Stimulated activated CD8-positive, alpha-beta memory T cell treated with anti-CD3 and anti-CD28 coated beads, Interleukin-4, amount 100 ng/mL, for 1 hour (primary cell): ENCODE measurements at places on chromosomes 2 and 18.

DNA sequence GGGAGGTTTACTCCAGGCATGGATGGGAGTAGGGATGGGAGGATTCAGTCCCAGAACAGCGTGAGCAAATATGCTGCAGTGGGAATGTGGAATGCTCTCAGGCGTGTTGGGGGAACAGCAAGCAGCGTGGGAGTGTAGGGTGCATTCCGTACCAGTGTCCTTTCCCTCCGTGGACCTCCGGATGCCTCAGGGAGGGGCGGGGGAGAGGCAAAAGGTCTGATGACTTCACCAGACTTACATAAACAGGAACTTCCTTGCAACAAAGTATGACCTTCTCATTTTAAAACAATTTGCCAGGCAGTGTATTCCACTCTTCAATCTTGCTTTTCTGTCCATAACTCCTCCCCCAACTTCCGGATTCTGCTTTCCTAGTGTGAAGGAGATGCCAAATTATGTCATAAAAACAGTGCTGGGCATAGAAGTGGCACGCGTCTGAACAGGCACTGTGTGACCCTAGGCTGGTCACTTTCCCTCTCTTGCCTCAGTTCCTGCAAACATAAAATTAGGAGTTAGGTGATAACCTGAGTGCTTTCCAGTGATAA is 36.9 kb downstream of the RPL37A start:
- no peak for DNase-seq

- DNase-seq, result no peak
Observed at GRCh38 chr2:236273126-236273525, 8.9 kb upstream of the ASB18 start.

DNA sequence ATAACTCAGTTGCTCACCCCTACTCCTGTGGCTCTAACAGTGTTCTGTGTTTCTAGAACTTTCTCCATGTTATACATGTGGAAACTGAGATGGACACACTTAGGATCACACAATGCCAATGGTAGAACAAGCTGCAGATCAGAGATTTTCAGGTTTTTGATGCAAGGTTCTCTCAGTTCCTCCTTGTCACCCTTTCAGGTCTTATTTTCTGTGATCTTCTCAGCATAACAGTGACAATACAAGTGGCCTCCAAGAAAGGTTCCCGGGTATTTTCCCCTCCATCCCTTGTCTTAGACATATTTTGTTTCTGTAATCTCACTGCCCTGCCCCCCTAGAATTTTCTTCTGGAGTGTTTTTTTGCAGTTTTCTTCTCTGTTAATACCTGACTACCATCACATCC is 6.2 kb upstream of the MGAT5 start:
- DNase-seq, result no peak

- DNase-seq, result no peak
Observed at GRCh38 chr2:158204741-158205165, 103.1 kb downstream of the UPP2 start.

DNA sequence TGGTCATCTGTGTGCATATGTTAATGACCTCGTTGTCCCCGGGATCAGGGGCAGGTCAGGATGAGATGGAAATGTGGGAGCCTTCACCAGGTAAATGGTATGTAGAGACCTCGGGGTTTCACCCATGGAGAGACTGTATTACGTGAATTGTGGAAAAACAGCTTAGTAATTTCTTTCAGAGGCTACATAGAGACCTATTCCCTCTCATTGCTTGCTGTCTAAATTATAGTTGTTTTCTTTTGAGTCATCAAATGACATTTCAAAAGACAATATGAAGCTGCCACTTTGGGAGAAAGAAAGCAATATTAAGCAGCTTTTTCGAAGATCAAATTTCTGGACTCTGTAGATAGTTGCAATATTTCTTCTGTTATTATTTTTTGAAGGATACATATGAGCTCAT is 20.4 kb downstream of the ADAM23 start:
- no peak for DNase-seq

DNA sequence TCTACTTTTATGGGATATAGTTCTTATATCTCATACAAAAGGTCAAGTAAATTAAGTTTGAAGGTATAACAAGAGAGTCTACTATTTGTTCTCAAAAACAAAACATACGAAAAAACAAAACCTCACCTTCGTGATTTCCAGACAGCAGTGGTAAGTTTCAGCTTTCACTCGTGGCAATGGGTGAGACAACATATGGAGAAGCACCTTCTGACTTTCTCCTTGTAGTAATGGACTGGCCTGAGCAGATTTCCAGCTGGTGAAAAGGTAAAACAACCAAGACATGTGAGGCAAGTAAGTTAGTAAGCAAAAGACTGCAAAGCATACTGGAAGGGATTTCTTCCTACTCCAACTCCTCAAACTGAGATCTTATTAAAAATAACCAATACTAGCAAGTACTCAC is 39.6 kb downstream of the RTTN start:
- no peak for DNase-seq

DNA sequence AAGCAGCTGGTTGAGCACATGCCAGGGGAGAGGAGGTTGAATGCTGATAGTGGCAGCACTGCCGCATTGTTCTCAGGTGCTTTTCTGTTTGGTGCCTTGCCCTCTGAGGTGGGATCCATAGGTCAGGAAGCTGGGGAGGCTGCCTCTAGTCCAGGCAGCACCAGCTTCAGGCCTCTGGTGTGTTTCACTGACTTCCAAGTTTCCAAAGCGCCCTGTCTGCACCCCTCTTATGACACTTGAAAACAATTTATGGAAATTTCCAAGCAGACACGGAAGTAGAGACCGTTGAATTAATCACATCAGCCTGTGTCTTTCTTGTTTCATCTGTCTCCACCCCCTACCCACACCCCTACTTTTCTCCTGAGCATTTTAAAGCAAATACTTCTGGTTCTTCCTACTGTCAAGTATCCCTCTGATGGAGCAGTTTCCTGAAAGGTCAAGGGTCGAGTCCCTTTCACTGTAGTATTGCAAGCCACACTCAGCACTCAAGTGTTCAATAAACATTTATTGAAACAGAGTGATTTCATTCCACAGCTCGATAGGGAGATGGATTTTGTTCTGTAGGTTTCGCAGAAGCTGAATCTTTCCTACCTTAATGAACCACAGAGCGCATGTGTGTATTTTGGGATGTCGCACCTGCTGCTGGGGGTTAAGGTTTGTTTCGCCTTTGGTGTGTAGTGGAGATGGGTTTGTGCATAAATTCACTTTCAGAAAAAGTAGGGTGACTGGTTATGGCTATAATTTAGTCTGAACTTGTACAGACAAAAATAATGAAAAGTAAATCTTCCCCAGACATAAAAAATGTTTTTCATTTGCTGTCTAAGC is 21.4 kb downstream of the DGKD start:
- no peak for DNase-seq

DNA sequence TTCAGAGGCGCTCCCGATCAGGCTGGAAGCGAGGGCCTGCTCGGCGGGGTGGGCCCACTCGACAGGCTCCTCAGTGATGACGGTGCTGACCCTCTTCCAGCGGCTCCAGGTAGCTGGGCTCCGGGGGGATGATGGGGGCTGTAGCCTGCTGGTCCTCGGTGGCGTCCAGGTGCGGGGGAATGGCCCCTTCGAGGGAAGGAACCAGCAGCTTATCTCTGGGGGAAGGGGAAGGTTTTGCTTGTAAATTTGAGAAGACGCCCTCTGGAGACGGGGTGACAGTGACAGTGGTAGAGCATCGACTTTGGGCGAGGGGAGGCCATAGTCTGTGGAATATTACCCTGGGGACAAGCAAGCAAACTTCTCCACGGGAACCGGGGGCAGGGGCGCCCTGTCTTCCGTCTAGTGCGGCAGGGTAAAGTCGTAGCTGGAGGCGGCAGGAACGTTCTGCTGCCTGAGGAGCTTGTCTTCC is 891.9 kb upstream of the LRRTM1 start:
- DNase-seq, result no peak

GRCh38 chr2:198913394-198914152 is 544.2 kb downstream of the SATB2 start:
- DNase-seq, result no peak

DNA sequence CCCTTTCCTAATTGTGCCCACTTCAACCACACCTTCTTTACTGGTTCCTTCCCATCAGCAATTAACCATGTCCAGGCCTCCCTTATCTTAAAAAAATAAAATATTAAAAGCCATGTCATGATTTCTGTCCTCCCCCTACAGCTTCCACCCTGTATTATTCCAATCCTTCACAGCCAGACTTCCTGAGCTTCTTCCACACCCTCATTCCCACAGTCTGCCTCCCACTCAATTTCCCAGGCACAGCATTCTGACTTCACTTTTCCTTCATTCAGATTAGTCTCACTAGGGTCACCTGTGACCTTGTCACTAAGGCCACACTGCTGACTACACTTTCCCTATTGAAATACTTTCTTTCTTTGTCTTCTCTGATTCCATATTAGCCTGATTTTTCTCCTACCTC is 159.4 kb downstream of the DIS3L2 start:
- DNase-seq, result no peak

DNA sequence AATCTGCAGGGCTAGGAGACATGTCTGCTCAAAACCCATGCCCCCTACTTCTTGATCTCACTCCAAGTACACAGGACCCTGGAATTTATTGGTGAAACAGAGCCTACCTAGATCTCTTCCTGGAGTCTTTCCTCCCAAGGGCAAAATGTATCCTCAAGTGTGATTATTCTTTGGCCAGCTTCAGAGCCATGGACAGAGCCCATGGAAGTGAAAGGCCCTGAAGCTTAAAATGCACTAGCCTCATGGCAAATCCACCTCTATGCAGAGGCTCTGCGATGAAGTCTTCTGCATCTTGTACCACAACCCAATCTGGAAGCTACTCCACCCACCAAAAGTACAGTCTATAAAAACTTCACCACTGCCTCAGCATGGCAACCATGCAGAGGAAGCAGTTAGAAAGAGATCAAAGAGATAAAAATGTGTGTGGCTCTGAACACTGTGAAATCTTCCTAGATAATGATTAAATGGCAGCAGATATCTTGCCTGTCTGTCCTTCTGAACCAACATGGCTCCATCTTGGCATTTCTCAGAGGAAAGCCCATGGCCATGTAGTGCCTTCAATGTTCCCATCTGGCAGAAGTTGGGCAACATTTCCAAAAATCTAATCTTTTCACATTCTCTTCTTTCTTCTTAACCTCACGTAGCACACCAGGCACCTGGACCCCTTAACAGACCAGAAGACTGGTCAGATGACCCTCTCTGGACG is 142.9 kb upstream of the KLF7 start:
- no peak for DNase-seq

GRCh38 chr2:6831229-6831628 is 34.5 kb downstream of the CMPK2 start:
- no peak for DNase-seq

DNA sequence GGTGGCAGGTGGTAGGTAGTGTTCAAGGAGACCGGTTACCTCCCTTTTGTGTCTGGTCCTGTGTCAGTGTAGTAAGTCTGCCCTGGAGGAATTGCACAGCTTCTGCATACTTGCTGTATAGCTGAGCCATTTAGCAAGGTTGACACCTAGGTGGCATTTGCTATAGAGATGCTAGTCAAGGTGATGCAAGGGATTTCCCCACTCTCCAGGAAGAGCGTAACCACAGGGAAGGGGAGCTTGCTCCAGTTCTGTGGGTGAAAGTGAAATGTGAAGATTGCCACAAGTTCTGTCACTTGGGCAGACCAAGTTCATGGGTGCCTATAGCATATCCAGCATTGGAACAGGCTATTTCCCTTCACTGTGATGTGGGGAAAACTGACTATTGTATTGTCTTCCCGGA is 28.1 kb downstream of the NAT8 start:
- no peak for DNase-seq

- DNase-seq, result no peak
Observed at GRCh38 chr2:33304032-33304864, 172.2 kb upstream of the RASGRP3 start.

- DNase-seq, result no peak
Observed at GRCh38 chr2:205103699-205104098, 558.4 kb downstream of the PARD3B start.

DNA sequence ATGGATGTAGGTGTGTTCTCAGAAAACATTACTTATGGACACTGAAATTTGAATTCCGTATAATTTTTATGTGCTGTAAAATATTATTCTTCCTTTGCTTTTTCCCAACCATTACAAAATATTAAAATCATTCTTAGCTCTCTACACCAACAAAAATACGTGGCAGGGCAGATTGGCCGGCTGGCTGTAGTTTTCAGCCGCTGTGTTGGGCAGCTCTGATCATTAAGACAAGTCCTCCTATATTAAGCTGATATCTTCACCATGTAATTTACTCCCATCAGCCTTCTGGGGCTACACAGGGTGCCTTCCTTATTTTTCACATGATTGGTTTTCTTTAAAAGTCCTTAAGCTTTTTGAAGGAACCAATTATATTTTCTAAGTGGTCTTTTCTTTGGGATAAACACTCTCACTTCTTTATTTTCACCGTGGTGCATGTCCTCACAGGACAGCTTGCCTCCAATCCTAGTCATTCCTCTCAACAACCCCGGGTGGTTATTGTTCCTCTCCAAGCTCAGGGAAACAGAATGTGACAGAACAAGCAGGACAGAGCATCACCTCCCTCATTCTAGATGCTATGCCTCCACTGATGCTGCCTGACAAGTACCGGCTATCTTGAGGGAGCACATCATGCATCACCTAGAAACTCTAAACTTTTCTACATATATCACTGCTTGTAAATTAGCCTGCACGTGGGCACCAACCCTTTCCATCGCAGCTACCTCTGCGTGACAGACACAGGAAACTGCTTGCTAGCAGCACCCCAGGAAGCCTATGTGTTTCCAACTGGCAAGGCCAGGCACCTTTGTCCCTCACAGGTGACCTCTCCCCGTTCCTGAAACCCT is 362.3 kb downstream of the MYCN start:
- no peak for DNase-seq

- no peak for DNase-seq
Observed at GRCh38 chr2:33197198-33197938, 250.6 kb downstream of the LTBP1 start.

- no peak for DNase-seq
Observed at GRCh38 chr2:74530239-74531187, 780 bp downstream of the HTRA2 start.

- DNase-seq, result no peak
Observed at GRCh38 chr2:45180033-45180746, 170.9 kb upstream of the SIX2 start.

DNA sequence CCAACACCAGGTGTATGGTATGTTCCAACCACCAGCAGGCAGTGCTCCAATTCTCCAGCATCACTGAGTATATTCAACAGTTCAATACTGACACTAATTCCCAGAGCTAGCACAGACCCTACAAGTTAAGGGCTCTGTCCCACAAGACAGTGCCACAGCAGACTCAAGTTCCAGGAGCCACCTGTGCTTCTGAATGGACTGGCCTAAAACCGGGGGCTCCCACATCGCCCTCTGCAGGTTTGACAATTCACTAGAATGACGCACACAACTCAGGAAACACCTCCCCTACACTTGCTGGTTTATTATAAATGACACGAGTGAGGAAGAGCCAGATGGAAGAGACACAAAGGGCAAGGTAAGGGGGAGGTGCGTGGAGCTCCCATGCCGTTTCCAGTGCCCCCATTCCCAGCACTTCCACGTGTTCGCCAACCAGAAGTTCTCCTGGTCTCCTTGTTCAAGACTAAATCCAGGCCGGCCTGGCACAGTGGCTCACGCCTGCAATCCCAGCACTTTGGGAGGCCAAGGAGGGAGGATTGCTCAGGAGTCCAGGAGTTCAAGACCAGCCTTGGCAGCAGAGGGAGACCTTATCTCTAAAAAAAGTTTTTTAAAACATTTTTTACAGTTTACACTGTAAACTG is 12.2 kb upstream of the ATP6V1B1 start:
- DNase-seq, result no peak
